ENCODE measurements at places on chromosomes 16 and 17. TPM values are rescaled to one million over a fixed set of nuclear protein-coding genes. Genes with fewer than 3 reads are reported as not detected.

DNA sequence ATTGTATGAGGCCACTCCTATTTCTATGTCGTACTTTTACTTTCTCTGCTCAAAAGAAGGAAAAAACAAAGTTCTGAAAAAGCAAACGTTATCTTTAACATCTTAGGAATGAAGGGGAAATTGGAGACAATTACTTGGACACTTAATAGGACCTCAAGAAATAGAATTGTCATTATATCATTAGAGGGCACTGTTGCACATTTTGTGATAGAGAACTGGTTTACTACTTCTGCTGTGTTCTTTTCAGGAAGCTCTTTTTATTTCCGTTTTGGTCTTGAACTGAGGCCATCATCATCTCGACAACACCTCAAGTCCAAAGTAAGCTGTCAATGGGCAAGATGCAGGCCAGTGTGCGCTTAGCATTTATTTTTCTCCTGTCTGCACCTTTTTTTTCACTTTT, 14.6 kb downstream of the COG4 start:
- DNase-seq, result no peak

DNA sequence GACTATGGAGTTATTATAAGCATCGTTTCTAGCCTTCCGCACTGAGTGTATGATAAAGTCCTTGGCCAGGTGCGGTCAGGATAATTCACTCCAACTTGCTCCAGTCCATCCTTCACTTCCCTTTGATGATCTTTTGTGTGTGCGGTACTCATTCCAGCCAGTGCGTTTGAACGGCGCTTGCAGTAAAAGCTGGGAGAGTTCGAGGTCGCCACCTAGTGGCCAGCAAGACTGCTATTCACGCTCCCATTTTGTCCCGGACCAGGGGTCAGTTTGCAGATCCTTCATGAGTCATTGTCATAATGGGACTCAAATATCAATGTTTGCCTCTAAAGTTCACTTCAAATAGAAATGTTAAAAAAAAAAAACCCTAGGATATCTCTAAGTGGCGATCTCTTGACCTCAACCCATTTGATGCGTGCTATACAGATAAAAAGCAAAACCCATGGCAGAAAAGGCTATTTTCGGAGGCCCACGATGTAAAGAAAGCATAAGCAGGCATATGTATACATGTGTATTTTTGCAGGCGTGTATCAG, 417.1 kb downstream of the TMEM114 start:
- DNase-seq, result peak; percentile 10

DNA sequence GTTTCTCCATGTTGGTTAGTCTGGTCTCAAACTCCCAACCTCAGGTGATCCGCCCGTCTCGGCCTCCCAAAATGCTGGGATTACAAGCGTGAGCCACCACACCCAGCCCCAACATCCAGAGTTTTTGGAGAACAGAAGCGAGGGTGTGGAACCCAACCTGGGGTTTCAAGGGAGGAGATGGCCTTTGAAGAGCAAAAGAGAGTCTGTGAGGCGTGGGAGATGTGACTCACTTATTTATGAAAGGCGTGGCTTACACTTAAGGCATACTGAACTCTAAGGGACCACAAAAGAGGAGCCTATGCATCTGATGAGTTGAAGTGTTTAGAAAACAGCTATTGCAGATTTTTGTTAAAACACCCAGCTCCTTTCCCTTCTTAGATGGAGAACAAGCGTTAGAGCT, 18.9 kb downstream of the ARSG start:
- no peak for DNase-seq

- DNase-seq, result no peak
Observed at GRCh38 chr16:31502981-31503380, 5.2 kb downstream of the RUSF1 start.

DNA sequence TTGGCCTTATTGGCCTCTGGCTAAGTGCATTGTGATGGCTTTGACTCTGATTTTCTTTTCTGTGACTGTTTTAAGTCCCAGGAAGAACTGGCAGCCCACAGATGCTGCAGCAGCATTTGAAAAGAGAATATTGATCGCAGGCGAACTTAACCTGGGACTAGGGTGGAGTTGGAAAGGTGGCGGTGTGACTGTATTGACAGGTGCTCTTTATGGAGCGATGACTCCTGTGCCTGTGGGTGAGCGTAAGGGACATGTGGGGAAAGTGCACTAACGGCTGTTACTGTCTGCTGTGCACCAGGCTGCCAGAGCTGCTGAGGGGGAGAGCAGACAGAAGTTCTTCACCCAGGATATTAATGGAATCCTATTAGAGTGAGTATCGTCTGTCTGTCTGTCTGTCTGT, 21.3 kb downstream of the UBN1 start:
- no peak for DNase-seq

- no peak for DNase-seq
Observed at GRCh38 chr16:65657071-65657494, 535.2 kb upstream of the CDH11 start.

GRCh38 chr16:79897104-79897452, 296.5 kb upstream of the MAF start:
- no peak for DNase-seq

- DNase-seq, result no peak
Observed at GRCh38 chr16:58148099-58148498, 18.9 kb upstream of the CFAP20 start.

DNA sequence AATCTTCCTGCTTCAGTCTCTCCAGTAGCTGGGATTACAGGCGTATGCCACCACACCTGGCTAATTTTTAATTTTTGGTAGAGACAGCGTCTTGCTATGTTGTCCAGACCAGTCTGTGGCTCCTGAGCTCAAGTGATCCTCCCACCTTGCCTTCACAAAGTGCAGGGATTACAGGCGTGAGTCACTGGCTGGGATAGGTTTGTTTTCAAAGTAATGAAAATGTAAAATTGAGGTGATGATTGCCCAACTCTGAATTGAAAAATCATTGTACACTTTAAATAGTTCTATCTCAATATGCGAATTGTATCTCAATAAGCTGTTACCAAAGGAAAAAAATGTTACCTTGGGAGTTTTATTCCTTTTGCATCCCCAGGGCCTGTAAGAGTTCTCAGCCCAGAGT, 1.2 kb upstream of the AMFR start:
- no peak for DNase-seq

- DNase-seq, result no peak
Observed at GRCh38 chr17:69524854-69525253, 110.4 kb downstream of the MAP2K6 start.

- DNase-seq, result no peak
Observed at GRCh38 chr16:4783951-4784336, 4.2 kb downstream of the SEPTIN12 start.

- no peak for DNase-seq
Observed at GRCh38 chr16:58026705-58027160, 1.2 kb downstream of the MMP15 start.

GRCh38 chr17:72576289-72576759, 455.5 kb downstream of the SOX9 start:
- DNase-seq, result no peak

GRCh38 chr17:1203111-1203966, 23.6 kb upstream of the ABR start:
- no peak for DNase-seq

DNA sequence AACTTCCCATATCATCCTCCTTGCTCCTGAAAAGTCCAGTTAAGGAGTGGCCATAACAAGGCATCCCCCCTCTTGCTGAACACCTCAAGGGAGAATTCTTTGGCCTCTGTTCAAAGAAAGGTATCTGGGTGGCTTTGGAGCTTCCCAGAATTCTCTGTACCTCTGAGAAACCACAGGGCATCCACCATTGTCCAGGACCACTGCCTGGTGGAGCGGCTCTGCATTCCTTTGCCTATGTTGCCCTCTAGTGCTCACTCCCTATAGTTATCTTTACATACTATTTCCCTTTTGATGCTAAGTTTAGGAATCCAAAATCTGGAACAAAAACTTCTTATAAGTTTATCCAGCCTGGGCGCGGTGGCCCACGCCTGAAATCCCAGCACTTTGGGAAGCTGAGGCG, 30.3 kb downstream of the CHD9NB start:
- DNase-seq, result no peak

- DNase-seq, result no peak
Observed at GRCh38 chr16:88810166-88810911, 1.4 kb downstream of the APRT start.

DNA sequence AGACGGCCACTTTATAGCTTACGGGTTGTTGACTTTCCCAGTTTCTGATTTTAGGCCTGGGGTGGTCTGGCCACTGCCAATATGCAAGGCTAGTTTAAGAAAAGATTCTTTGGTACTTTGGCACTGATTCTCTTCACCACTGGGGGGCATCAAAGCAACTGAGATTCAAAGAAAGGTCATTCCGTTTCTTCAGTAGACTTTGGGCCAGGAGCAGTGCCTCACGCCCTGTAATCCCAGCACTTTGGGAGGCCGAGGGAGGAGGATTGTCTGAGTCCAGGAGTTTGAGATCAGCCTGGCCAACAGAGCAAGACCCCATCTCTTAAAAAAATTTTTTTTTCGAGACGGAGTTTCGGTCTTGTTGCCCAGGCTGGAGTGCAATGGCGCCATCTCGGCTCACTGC, 53.0 kb downstream of the RPA1 start:
- DNase-seq, result no peak

DNA sequence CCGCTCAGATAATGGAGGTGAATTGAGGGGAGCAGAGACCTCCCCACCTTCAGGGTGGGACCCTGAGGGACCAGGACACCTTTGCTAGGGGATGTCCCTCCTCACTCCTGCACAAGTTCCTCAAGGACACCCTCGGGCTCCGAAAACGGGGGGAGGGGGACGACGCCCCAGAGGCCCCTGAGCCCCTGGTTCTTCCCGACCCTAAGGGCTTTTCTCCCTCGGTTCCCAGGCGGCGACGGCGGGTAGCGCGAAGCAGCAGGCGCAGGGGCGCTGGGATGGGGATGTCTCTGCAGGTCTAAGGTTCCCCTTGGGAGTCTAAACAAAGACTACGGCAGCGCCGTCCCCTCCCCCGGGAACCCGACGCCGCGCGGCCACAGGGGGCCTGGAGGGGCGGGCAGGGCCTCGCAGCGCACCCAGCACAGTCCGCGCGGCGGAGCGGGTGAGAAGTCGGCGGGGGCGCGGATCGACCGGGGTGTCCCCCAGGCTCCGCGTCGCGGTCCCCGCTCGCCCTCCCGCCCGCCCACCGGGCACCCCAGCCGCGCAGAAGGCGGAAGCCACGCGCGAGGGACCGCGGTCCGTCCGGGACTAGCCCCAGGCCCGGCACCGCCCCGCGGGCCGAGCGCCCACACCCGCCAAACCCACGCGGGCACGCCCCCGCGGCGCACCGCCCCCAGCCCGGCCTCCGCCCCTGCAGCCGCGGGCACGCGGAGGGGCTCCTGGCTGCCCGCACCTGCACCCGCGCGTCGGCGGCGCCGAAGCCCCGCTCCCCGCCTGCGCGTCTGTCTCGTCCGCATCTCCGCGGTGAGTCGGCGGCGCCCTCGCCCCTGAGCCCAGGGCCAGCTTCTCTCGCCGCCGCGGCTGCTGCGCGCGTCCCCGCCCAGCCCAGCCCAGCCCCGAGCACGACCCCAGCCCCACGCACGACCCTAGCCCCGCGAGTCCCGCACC, 36.7 kb upstream of the NDRG4 start:
- DNase-seq, result no peak

- DNase-seq, result no peak
Observed at GRCh38 chr17:44733753-44734152, 25.0 kb upstream of the ADAM11 start.

DNA sequence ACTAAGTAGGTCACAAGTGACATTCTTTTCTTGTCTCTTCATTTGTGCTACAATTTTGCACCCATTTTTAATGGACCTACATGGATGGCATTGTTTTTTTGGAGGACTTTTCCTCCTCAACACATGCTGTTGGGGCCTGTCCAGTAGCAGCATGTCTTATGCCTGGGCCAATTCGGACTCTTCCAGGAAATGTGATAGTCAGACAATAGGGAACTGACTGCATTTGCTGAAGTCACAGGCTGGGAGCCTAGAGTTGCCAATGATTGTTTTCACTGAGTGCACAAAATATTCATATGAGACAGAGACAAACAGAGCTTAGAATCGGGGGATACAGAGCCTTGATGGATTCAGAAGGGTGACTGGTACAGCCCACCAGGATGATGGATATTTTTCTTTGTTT, 867.3 kb upstream of the GOT2 start:
- no peak for DNase-seq

GRCh38 chr16:85350973-85351372, 238.7 kb upstream of the CIBAR2 start:
- peak; percentile 93 for DNase-seq

DNA sequence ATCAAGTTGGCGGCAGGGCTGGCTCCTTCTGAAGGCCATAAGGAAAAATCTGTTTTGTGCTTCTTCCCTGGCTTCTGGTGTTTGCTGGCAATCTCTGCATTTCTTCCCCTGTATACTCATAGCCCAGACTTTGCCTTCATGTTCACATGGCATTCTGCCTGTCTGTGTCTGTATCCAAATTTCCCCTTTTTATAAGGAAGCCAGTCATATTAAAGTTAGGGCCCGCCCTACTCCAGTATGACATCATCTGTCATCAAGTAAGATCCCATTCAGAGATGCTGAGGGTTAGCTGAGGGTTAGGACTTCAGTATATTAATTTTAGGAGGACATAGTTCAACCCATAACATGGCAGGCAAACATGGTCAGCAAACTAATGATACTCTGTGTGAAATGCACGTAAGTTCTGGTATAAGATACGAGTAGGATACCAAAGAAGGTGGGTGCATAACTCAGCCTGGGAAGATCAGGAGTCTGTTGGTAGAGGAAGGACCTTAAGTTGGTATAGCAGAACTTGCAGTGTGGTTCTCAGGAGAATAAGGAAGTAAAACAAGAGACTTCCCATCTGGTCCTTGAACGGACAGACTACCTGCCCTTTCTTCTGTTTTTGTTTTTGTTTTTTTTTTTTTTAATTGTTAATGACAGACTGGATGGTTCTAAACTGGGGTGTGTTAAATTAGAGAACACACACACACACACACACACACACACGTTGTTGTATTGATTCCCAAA, 13.9 kb downstream of the MAP2K6 start:
- no peak for DNase-seq

GRCh38 chr17:31467502-31468256, 76.2 kb downstream of the RAB11FIP4 start:
- DNase-seq, result no peak

GRCh38 chr17:78862073-78863023, 21.7 kb upstream of the USP36 start:
- DNase-seq, result peak; percentile 88

- no peak for DNase-seq
Observed at GRCh38 chr16:608019-608418, 18.2 kb downstream of the RAB40C start.

GRCh38 chr17:42878924-42879595, 21.5 kb upstream of the G6PC1 start:
- DNase-seq, result no peak

GRCh38 chr16:3189869-3190268, 1.9 kb downstream of the OR1F1 start:
- DNase-seq, result no peak

The TBC1D28 gene
- not detected for total RNA-seq

The ADAD2 gene
- total RNA-seq, result not detected

The PIMREG gene
- total RNA-seq, result 10.4 TPM

The USP36 gene
- 64.7 TPM for total RNA-seq

The CAVIN1 gene
- total RNA-seq, result 58.5 TPM

The FBRS gene
- 47.2 TPM for total RNA-seq

The DRC7 gene
- total RNA-seq, result 0.04 TPM

The TMEM132E gene
- total RNA-seq, result 0.21 TPM

The HOXB4 gene
- total RNA-seq, result 3.6 TPM

The ACACA gene
- 40.7 TPM for total RNA-seq

The TMC8 gene
- total RNA-seq, result 5.5 TPM

The TAC4 gene
- not detected for total RNA-seq

The TMIGD1 gene
- total RNA-seq, result not detected

The VASN gene
- 73.5 TPM for total RNA-seq

The TBX4 gene
- total RNA-seq, result not detected

The KCNG4 gene
- total RNA-seq, result not detected

The MYH2 gene
- total RNA-seq, result not detected

The AIPL1 gene
- total RNA-seq, result not detected

The PIGL gene
- total RNA-seq, result 31.8 TPM

The ATP2C2 gene
- total RNA-seq, result 17.1 TPM

The KRTAP16-1 gene
- total RNA-seq, result not detected
